ENCODE measurements at places on chromosomes 4 and X.
A peak's percentile ranks its signal among the peaks of the same experiment; 100 is the strongest.

DNA sequence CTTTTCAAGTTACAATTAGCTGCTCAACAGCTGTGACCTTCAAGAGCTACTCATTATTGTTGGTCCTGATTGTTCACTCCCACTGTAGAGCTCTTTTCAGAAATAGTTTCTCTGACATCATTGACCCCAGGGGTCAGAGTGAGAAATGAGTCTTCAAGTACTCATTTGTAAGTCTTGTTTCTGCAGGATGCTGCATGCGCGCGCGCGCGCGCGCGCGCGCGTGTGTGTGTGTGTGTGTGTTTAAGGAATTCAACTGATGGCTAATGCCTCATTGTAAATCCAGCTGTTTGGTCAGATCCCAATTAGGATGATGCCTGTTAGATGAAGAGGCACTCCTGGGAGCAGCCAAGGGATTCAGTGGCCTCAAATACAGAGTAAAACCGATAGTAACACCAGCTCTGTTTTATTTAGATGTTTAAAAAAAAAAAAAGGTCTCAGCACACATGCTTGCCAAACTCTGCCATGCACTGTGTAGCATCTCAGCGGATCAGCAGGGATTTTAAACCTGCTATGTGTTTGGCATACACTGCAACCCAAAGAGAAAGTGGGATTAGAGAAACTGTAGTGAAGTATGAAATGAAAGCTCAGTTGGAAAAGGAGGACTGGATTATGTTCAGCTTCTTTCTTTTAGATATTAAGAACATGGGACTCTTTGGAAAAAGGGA, 332.3 kb downstream of the ADGRL3 start:
- no peak for DNase-seq

- DNase-seq: no peak
These were observed 2.4 kb upstream of the TBL1X start for GRCh38 chrX:9462456-9462855.

- peak; percentile 36 for DNase-seq
These were observed 92.2 kb upstream of the TRIM2 start for GRCh38 chr4:153112041-153112441.

DNA sequence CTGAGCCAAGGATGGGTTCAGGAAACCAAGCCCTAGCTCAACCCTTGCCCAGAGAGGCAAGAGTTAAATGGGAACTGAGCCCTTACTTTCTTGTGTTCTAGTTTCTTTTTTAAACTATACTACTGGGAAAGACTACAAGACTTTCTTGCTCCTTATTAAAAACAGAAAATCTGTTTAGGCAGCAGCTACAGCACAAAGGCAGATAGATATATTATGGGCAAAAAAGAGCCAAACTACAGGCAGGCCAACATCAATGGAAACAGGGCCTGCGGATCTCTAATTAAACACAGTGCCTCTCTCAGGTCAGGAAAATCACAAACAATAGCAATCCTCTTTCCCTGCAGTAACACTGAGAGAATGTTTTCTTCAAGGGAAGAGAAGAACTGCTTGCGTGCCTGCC, 226.0 kb downstream of the LDB2 start:
- no peak for DNase-seq

DNA sequence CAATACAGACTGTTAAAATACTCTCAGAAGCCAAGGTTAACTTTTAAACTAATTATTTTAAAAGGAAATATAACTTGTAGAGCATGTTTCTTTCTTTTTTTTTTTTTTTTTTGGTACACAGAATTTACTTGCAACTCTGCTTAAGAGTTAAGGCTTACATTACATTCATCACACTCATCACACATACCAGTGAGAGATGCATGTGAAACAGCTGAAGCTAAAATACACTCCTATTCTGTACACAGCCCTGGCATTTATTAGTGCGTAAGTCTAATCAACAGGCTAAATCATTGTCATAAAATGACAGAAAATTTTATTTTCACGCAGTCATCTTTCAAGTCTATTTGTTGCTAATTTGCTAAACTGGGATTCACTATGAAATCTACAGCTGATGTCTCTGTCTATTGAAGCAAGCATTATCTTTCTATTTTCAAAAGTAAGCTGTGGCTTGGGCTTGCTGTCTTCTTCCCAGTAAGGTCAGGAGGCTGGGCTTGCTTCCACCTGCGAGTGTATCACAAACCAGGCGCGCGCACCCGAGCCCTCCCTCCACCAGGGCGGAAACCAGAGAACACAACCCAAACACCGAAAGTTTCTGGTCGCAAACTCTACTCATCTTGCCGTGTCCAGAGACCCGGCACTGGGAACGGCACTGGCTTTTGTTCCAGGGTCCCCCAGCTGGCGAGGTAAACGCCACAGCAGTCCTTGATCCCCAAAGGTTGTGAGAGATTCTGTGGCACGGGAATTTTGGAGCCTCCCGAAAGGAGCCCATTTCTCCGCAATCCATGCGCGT, 3.9 kb downstream of the MAML3 start:
- no peak for DNase-seq
